ENCODE measurements at places on chromosomes 7 and 10.

- no peak for DNase-seq
Observed at GRCh38 chr7:5525271-5526099, 101.9 kb upstream of the TNRC18 start.

DNA sequence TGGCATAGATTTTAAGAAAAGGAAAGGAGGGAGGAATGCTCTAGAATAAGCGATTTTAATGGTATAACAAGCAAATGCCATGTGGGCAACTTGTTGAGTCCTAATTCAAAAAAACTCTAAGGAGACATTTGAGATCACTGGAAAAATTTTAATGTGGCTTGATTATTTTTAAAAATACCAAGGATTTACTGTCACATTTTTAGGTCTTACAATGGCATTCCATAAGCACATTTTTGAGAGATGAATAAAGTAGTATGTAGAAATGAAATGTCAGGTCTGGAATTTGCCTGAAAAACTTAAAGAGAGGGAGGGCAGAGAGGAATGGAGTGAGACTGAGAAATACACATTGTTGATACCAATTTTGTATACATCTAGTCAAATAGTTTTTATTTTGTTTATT is 20.3 kb downstream of the NCAPG2 start:
- no peak for DNase-seq

GRCh38 chr10:60282771-60283353 is 106.8 kb downstream of the ANK3 start:
- no peak for DNase-seq

GRCh38 chr7:159104188-159104920 is 40.3 kb downstream of the VIPR2 start:
- DNase-seq = no peak

- DNase-seq = no peak
Observed at GRCh38 chr10:71517298-71518169, 120.8 kb downstream of the CDH23 start.

- no peak for DNase-seq
Observed at GRCh38 chr10:26481914-26482550, 43.9 kb downstream of the APBB1IP start.

DNA sequence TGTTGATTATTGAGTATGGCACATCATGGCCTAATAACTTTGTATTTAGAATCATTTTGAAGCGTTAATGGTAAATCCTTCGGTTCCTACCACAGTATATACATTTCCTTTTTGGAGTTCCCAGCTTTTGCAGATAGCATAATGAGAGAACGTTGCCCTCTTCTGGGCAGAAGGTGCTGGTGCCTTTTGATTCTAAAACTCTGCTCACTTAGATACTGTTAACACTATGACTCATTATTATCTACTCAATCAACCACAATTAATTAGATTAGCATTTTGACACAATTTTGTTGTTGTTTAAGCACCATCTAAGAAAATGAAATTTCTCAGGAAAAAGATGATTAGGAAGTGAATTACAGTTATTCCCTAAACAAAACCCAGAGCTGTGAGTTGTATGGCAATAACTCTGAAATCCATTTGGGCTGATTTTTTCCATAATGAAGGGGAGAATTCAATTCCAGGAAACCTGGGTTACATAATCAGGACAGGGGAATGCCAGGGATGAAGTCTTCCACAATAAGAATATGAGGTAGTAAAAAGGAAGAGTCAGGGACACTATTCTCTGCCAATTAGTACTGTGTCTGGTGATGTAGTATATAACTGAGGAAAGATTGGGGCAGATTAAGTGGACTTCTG is 11.5 kb upstream of the DLD start:
- DNase-seq = no peak

DNA sequence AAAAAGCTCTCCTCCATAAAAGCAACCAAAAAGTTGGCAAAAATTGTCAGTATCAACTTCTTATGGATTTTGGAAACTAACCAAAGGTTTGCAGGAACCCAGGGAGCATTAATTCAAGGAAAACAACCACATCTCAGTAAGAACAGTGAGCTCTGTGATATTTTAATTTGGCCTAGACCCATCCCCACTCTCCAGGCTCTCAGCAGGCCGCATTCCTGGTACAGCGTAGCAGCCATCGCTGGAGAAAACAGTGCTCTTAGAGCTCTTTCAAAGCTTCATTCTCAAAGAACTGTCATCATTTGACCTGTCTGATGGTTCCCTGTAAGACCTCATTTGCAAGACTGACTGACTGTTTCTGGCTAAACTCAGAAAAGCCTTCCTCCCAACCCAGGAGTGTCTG is 81.9 kb downstream of the NUDCD3 start:
- no peak for DNase-seq

DNA sequence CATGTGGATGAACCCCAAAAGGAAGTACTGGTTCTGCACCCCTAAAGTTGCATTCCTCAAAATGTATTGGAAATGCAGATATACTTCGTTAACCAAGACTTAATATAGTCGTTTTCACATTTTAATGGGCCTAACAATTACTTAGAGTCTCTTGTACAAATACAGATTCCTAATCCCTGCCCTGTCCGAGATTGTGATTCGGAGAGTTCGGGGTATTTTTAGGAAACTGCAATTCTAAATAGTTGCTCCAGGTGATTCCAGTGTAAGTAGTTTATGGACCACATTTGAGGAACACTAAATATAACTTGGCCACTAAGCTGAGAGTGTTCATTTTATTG is 830 bp downstream of the TRUB1 start:
- DNase-seq = no peak

- no peak for DNase-seq
Observed at GRCh38 chr10:28058746-28059145, 59.9 kb upstream of the ODAD2 start.

DNA sequence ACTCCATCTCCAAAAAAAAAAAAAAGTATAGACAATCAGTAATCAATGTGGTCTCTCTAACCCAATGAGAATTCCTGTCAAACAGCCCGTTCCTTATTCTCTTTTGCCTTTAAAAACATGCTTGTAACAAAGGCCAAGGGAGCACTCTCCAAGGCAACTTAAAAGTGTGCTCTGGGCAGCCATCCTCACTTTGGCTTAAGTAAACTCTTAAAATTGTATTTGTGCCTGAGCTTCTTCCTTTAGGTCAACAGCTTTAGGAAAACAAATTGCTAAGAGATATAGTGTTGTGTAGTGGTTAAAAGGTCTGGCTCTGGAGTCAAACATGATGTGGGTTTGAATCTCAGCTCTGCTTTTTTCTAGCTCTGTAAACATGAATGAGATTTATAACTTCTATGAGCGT is 13.9 kb upstream of the EPC1 start:
- no peak for DNase-seq

DNA sequence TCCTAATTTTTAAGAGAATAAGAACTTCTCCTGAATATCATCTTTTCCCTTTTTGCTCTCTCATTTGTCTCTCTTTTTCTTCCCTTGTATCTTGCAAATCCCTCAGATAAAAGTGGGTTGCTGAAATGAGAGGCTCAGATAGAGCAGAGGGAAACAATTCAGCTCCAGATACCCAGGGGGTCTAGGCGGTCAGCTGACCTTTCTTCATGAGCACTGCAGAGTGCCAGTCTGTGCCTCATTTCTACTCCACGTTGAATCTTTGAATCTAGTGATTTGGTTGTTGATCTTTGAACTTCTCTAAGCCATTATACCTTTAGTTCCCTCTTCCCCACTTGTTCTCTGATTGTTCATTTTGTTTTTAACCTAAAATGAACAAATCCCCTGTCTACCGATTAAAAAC is 572.6 kb downstream of the PTPRN2 start:
- DNase-seq = no peak

DNA sequence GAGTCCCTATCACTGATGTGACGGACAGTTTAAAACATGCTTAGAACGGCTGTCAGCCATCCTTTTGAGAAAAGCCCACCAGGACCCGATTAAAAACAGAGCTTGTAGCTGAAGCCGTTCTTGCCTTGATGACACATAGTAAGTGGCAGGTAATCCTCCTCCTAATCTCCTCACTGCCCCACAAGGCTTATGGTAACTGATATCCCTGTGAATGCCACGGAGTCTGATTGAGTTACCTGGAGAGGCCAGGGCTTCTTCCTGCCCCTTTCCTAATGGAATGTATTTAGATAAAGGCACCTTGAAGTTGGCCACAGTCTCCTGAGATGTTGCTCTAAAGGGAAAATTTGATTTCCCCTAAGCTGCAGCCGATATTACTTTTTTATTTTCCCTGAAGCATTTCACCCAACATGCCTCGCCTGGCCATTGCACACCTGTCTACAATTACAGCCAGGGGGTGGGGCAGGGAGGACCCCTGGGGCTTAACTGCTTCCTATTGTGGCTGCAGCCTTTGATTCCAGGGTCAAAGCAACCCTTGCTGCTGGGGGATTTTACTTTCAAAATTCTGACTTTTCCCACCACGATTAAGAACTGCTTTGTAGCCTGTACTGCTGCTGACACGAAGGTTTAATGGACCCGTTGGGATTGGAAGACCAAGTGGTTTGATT is 169.0 kb upstream of the GPR26 start:
- DNase-seq = no peak

DNA sequence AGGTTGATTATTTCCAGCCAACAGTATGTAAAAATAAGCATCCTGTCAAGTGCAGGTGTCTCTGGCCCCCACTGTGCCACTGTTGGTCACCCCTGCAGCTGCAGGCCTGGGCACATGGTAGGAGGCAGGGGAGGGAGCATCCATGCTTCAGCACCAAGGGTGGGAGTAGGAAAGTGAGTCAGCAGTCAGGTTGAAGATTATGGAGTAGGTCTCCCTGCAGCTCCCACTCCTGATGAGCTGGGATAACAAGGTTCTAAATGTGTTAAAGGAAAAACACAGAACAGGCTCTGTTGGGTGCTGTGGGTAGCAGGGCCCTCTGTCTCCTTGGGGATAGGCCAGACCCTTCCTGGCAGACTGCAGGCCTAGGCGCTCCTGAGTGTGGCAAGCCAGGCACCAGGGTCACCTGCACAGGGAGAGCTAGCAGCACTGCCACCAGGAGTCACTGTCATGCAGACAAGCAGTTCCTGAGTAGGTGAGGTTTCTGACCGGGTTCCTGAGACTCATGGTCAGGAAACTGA is 59.3 kb downstream of the NUDCD3 start:
- no peak for DNase-seq

DNA sequence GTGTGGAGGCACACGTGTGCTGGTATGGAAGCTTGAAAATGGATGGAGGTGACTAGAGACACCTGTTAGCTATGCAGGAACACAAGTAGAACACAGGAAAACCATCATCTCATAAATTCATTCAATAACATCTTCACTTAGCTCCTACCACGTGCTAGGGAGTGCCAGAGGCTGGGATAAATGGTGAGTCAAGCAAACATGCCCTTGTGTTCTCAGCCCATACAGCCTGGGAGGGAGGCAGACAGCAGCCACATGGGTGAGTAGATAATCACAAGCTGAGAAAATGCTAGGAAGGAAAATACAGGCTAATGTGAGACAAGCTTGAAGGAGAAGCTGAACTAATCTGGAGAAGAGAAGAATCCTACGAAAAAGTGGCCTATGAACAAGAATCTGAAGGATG is 468.0 kb upstream of the ZMIZ1 start:
- no peak for DNase-seq

DNA sequence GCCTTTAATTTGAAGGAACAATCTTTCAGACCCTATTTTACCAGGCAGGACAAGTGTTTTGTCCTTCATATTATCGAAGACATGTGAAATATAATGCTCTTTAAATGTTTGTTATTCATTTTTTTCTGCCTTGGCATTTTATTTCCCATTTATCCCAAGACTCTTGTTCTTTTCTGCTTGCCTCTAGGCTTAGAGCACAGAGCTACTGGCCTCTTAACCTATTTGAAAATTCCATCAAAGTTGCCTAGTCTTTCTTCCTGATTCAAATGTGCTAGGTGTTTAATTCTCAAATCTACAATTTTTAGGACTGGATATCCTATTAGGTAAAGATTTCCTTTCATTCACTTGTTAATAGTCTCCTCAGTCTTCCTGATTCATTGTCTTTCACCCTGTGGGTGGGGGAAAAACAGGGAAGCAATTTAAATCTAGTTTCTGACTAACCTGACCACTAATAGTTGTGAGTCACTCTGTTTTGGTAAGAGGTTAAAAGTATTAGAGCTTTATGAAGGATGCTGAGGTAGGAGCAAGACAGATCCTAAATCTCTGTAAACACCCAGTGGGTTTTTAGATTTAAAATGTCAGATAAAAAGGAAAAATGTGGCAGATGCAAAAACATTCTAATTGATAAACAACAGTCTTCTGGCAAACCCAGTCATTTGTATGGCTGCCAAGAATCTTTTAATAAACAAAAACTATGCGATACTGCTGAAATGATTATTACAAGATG is 1.5 kb downstream of the LIPK start:
- no peak for DNase-seq

- DNase-seq = no peak
Observed at GRCh38 chr7:138879356-138879755, 81.4 kb upstream of the ATP6V0A4 start.

GRCh38 chr7:139109983-139110411 is 477 bp upstream of the ZC3HAV1 start:
- no peak for DNase-seq

GRCh38 chr7:126760914-126761577 is 491.7 kb downstream of the GRM8 start:
- DNase-seq = no peak

DNA sequence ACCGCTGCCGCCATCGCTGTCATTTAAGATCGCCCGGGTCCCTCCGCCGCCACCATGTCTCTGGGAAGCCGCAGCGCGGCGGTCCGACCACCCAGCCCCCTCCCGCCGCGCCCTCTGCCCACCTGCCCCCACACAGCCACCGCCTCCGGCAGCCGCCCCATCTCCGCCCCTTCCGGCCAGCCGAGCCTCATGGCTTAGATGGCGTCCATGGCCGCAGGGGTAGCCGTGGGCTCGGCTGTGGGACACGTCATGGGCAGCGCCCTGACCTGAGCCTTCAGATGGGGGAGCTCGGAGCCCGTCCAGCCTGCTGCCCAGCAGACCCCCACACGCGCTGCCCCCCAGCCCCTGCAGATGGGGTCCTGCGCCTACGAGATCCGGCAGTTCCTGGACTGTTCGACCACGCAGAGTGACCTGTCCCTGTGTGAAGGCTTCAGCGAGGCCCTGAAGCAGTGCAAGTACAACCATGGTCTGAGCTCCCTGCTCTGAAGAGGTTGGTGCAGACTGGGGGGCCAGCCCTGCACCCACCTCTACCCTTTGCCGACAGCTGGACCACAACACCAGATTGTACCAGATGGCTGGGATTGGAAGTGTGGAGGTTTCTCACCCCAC is 38.0 kb upstream of the TARP start:
- DNase-seq = no peak

DNA sequence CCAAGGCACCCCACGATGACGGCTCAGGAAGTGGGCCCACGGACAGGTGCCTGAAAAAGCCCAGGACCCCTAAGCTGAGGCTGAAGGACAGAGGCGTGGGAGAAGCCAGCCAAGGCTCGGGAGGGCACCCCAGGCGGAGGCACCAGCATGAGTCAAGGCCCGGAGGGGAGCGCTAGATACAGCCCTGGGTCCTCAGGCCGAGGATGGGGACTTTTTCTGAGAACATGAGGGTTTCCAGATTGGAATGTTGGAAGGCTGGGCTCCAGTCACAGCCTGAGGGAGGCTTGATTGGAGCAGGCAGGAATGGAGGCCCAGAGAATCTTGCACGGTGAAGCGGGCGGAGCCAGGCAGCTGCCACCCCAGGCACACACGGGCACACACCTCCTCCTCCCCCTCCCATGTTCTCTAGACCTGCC is 19.0 kb upstream of the ELFN1 start:
- DNase-seq = no peak

Measured in stimulated activated CD8-positive, alpha-beta memory T cell treated with anti-CD3 and anti-CD28 coated beads, Interleukin-7, amount 100 ng/mL, for 24 hours (primary cell).